Left lung (tissue), 14 donors: ENCODE measurements at places on chromosomes 16 and 17. TPM values are rescaled to one million over a fixed set of nuclear protein-coding genes. Genes with fewer than 3 reads are reported as not detected.

Gene C16orf54
- polyA plus RNA-seq: 0.46 TPM

Gene FOXJ1
- 13.9 TPM for polyA plus RNA-seq

Gene LRRC3C
- polyA plus RNA-seq: not detected

Gene RNF167
- 121 TPM for polyA plus RNA-seq

Gene EVI2A
- polyA plus RNA-seq: 1.9 TPM

Gene CD19
- polyA plus RNA-seq: 0.67 TPM

DNA sequence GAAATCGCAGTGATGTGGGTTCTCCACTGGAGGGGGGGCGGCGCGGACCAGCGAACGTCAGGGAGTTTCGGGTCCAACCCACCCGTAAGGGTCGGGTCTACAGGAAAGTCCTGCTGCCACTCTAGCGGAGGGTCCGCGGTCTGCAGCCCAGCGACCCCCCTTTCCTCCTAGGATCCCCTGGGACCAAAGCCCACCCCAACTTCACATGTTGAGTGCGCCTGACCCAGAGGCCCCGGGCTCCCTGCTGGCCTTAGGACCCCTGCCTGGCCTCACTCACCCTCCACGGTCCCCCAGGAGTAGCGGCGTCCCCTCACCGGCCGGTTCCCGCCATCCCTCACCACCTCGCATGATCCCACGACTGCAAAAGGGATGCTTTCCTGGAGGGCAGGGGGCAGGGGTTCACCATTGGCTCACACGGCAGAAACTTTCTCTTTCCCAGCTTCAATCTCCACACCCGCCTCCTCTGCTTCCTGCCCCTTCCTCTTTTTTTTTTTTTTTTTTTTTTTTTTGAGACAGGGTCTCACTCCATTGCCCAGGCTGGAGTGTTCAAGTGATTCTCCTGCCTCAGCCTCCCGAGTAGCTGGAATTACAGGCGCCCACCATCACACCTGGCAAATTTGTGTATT, 3.1 kb downstream of the SEPTIN1 start:
- DNase-seq: no peak

DNA sequence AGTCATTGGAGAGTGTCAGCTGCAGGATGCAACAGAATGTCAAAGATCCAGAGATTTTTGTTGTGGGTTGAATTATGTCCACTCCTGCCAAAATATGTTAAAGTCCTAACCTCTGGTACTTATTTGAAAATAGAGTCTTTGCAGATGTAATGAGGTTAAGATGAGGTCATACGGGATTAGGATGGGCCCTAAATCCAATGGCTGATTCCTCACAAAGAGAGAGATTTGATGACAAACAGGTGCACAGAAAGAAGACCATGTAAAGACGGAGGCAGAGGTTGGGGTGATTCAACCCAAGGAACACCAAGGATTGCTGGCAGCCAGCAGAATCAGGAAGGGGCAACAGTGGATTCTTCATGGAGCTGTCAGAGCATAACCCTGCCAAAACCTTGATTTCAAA, 34.5 kb upstream of the USP22 start:
- no peak for DNase-seq

DNA sequence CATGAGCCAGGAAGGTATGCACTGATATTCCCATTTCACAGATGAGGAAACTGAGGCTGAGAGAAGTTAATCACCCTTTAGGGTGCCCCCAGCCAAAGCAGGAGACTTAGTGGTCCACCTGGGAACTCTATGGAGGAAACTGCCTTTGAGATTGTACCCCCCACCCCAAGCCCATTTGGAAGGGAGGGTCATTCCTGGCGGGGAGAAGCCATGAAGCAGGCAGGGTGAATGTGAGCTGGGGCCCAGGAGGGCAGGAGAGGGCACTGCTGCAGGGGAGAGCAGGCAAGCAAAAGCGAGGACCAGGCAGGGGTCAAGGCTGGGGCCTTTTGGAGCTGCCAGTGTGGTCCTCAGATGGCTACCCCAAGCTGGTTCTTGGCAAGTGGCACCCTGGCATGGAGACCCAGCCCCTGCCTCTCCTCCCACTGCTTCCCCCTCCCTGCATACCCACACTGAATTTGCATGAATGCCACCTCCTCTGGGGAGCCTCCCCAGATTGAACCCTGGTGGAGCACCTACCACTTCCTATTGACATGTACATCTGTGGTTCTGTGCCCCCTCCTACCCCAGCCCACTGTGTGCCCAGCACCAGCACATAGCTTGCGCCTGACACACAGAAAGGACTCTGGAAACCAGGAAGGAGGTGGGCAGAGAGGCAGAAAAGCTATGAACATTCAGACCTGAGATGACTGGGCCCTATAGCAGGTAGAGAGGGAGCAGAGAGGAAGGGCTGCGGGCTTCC, 965 bp upstream of the TMC6 start:
- no peak for DNase-seq

DNA sequence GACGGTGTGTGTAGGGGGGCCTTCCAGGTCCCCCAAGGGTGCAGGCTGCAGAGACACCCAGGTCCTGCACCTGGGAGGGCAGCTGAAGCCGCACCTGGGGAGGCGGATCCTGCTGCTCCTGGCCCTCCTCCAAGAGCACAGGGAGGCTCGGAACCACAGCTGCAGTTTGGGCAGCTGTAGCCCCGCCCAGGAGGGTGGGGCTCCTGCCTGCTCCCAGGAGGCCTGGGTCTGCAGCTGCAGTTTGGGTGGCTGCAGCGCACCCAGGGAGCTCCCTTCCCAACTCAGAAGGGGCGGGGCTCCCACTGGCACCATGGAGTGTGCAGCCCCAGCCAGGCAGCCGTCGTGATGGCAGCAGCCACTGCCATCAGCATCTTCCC, 69.4 kb upstream of the NKD1 start:
- no peak for DNase-seq

GRCh38 chr17:74192950-74193781, 10.3 kb upstream of the RPL38 start:
- DNase-seq: no peak

DNA sequence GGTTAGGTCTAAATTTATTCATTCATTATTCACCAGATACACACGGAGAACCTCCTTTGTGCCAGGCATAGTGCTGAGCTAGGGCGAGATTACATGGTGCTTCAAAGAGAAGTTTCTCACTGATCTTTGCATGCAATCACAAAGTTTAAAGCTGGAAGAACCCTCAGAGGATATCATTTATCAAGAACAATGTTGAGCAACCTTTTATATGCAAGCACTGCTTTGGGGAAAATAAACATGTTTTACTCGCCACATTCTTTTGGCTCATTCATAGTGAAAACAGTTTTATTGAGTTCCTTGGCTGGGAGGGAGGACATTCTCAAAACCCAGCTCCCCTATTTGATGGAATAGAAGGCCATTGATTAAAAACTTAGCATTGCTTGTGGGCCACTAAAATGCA, 49.8 kb upstream of the XYLT1 start:
- DNase-seq: no peak

GRCh38 chr17:9968881-9969280, 63.8 kb upstream of the RCVRN start:
- DNase-seq: no peak

- DNase-seq: no peak
Observed at GRCh38 chr17:50392621-50393020, 4.7 kb downstream of the LRRC59 start.

DNA sequence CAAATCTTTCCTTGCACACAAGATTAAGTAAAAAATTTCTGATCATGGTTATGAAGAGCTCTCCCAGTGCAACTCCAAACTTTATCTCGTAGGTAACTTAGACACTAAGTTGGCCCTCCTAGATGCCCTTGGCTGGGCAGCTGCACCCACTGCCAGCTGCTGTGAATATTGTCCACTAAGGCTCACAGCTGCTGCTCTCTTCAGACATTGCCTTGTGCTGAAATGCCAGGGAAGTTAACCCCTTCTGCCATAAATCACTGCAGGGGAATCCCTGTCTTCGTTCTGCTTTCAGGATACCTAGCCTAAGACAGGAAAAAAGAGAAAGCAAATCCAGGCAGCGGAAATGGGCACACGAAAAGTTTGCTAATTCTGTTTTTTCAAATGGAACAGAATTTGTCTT, 106.4 kb downstream of the IRX5 start:
- no peak for DNase-seq

- no peak for DNase-seq
Observed at GRCh38 chr17:32558326-32558955, 71.6 kb downstream of the CDK5R1 start.

DNA sequence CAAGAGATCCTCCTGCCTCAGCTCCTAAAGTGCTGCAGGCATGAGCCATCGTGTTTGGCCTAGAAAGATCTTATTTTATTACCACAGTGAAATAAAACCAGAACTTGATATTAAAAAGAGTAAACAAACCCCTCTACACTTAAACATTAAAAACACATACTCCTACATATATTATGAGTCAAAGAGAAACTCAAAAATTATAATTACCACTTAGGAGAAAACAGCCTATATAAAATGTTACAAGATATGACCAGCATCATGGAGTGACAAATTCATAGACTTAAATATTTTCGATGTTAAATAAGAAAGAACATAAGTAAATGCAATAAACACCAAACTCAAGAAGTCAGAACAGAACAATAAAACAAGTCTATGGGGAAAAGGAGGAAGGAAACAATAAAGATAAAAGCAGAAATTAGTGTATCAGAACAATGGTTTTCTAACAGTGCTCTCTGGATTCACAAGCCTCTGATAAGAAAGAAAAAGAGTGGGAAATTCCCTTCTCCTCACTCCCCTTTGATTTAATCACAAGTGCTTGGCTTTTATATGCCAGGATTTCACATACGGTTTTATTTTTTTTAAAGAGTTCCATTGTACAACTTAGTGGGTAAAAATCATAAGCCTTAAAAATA, 23.0 kb downstream of the SKAP1 start:
- no peak for DNase-seq

DNA sequence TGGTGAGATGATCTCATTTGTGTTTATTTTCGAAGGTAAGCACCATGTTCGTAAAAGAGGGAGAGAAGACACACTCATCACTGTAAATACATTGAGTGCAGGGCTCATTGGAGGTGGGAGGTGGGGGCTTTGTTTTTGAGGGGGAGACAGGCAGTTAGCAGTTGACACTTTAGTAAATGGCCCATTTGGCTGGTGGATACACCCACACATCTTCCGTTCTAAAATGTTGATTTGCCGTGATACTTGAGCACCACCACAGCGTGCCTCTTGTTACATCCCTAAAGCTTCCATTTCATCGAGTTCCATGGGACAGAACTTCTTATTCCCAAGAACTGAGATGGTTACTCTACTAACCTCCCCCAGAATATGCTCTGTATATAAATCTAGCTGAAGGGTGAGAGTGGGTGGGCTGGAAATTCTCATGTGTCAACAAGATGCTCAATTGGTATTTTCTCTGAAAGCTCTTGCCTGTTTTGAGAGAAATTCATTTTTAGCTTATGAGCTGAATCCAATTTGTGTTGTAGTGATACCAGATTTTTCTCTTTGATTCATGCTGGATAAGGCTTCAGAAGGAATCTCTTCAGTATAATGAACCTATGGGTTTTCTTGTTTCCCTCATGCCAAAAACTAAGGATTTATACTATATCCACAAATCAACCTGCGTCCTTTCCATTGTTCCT, 314.3 kb downstream of the RBFOX1 start:
- DNase-seq: no peak

GRCh38 chr16:82735186-82735585, 108.4 kb downstream of the CDH13 start:
- DNase-seq: no peak

DNA sequence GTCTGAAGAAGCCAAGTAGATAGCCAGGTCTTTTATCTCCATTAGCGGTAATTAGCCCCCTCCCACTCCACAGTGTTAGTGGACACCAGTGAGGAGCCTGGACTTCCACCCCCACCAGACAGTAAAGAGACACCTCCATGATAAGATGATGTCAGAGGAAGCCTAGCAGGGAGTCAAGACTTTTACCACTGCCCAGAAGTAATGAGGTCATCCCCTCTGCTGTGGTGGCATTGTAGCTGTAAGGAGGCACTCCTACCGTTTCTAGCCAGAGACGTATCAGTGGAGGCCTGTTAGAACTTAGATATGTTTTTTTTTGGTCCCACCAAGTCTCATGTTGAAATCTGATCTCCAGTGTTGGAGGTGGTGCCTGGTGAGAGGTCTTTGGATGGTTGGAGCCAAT, 38.1 kb downstream of the PIK3R5 start:
- DNase-seq: no peak

- DNase-seq: no peak
Observed at GRCh38 chr17:44121997-44122815, 1.2 kb downstream of the HDAC5 start.

DNA sequence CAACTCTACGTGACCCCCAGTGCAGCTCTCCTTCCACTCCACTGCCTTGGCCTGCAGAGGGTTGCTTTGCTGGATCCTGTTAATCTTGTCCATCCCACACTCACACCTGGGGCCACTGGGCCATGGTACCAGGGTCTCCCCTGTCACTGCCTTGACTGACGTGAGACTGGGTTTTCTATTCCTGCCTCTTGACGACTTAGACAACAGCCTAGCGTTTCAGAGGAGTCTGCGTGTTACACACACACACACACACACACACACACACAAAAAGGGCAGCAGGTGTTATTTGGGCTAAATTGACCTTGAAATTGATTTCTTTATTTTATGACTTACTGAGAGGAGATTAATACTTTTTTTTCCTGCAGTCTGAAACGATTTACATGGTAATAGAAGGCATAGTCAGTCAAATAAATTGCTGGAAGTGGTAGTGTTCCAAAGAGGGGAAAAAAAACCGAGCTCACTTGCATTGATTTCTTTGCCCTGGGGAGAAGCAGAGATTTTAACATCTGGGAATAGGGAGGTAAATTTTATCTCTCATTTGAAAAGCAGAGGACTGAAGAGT, 492.3 kb upstream of the EEF2KMT start:
- DNase-seq: no peak

DNA sequence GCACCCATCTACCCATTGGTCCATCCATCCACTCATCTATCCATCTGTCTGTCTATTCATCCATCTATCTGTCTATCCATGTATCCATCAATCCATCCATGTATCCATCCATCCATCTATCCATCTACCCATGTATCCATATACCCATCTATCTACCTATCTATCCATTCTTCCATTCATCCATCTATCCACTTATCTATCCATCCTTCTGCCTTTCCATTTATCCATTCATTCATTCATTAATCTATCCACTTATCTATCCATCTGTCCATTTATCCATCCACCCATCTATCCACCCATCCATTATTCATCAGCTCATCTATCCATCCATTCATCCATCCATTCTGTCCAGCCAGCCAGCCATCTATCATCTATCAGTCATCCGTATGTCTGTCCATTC, 21.5 kb downstream of the TRIM25 start:
- DNase-seq: no peak

GRCh38 chr17:70067134-70067533, 7.9 kb upstream of the KCNJ16 start:
- DNase-seq: no peak

DNA sequence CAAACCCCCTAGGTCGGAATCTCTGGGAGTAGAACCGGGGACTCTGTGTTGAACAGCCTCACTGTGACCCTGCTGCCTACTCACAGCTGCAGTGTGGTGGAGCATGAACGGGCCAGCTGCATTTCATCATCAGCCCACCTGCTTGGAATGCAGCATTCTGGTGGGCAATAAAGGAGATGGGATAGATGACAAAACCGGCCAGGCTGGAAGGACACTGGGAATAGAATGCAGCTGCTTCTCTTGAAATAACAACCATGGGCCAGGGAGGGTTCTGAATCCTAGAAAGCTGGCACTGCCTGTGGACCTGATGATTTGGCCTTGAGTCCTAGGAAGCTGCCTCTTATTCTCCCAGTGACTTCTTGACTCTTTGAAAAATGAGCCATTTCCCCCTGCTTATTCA, 23.5 kb downstream of the CFAP97D1 start:
- no peak for DNase-seq
